ENCODE measurements at places on chromosomes 12 and 14.

DNA sequence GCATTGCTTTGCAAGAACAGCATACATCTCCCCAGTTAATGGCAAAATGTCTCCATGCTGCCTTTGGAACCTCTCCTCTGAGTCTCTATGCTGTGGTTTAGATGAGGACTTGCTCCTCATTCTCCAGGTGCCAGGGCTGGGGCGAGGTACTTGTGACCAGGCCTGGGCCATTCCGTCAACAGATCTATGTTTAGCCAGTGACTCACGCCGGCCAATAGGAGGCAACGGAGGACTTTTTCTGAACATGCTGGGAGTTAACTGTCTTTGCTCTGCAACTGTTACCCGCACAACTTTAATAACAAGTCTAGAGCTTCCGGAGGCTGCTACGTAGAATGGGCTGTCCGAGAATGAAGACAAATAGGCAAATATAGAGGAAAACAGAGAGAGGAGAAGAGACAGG lies 214.2 kb downstream of the GLT1D1 start:
- no peak for DNase-seq

DNA sequence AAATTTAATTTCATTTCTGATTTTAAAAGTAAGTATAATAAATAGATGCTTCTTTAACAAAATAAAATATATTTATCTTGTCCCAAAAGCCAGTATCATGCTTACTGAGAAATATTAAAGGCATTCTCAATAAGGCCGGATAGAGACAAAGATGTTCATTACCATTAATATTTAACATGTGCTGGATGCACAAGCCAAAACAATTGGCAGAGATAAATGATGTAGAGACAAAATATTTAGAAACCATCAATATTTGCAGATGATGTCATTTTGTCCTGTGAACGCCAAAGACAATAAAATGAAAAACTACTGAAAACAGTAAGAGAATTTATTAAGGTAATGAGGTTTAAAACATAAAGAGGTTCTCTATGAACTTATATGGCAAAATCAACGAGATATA lies 313.5 kb downstream of the ITPR2 start:
- no peak for DNase-seq

- DNase-seq = no peak
Measured at GRCh38 chr12:71270057-71270456, 112.3 kb upstream of the TSPAN8 start.

DNA sequence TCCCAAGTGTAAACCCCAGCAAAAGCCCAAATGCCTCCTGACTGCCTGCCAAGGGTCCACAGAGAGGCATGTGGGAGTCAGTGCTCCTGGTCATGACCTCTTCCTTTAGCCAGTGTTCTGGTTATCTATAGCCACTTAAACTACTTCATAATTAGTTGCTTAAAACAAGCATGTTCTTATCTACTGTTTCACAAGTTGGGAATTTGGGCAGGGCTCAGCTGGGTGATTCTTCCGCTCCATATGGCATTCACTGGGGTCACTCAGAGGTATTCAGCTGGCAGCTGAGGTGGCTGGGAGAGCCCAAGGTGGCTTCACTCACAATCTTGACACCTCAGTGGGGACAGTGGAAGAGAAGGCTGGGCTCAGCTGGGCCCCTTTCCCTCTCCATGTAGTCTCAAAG lies 184.0 kb upstream of the RGS6 start:
- DNase-seq = no peak

GRCh38 chr12:8950702-8951478 lies 1.4 kb upstream of the M6PR start:
- DNase-seq = no peak

GRCh38 chr14:68409387-68409786 lies 383.5 kb downstream of the ZFP36L1 start:
- no peak for DNase-seq

GRCh38 chr12:107320033-107320928 lies 226.9 kb upstream of the CRY1 start:
- peak; percentile 62 for DNase-seq

GRCh38 chr12:2649201-2650030 lies 145.4 kb upstream of the FKBP4 start:
- no peak for DNase-seq

- DNase-seq = no peak
Measured at GRCh38 chr14:99099051-99099787, 172.8 kb downstream of the BCL11B start.

DNA sequence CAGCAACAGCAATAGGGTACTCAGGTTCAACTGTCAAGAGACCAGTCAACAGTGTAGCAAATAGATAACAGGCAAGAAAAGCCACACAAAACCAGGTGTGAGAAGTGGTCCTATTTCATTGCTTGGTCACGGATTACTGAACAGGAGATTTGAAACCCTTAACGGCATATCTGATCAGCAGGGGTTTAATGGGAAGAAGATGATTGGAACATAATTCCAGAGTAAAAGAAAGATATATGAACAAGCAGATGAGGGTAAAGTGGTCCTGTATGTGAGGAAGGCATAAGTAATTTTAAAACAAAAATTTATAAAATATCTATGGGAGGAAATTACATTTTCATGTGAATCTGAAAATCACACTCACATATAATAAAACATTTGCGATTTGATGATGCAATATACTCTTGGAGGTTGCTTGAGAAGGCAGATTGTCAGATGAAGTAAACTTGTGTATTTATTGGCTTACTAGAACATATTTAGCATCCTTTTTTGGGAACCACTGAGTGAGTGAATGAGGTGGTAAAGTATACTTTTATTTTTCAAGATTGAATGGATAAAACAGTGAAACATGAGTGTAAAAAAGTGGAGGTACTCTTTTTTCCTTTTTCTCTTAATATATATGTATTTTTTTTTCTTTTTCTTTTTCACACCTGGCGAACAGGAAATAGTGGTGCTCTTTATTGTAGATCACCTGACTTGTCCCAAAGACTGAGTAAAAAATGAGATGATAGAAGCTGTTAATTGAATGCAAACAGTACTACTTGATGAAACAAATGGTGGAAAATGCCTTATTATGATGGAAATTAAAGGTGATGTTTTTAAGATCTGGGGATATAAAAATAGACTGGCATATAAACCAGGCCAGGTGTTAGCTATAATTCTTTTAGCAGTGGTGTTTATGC lies 21.6 kb upstream of the SDR39U1 start:
- DNase-seq = no peak

GRCh38 chr14:35201066-35201465 lies 78.7 kb downstream of the PRORP start:
- DNase-seq = no peak

- no peak for DNase-seq
Measured at GRCh38 chr14:58765843-58766242, 128.1 kb downstream of the DACT1 start.

DNA sequence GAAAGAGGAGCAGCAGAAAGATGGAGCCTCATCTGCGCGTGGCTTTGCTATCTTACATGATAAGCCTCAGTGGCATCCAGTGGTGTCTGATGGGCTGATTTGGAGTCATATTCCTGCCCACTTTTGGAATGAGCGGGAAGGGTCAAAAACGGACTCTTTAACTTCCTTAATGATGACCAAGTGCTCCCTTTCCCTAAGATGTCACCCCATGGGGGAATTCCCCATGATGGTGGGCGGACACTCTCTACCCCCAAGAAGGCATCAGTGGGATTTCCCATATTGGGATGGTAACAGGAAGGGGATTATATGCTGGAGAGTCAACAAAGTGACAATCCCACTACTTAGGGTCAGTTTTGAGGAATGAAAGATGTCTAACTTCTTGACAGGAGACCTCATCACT lies 110.9 kb downstream of the GPATCH2L start:
- no peak for DNase-seq

GRCh38 chr14:100439781-100440180 lies 116.6 kb downstream of the SLC25A47 start:
- DNase-seq = no peak

GRCh38 chr12:75579552-75579951 lies 68.1 kb upstream of the KRR1 start:
- no peak for DNase-seq

DNA sequence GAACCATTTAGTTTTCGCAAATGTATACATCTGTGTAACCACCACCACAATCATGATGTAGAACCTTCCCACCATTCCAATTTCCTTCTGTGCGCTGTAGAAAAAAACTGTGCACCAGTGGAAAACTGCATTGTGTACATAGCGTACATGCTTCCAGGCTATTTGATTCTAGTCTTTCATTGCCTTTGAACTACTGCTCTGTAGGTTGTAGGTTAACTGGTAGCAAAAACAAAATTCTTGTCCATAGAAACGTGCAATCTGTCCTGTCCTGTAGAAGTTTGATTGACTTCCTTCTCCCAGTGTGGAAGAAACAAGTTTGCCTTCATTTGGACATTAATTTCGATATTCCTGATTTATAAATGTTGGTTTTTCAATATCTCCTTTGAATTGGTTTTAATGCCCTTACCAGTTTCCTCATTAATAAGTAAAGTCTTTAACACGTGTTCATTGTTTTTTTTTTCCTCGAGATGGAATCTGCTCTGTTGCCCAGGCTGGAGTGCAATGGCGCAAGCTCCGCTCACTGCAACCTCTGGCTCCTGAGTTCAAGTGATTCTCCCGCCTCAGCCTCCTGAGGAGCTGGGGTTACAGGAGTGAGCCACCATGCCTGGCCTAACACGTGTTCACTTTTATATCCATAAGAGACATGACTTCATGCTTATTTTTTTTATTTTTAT lies 3.6 kb upstream of the ISM2 start:
- no peak for DNase-seq

GRCh38 chr12:109612975-109613502 lies 39.4 kb downstream of the MVK start:
- DNase-seq = no peak

DNA sequence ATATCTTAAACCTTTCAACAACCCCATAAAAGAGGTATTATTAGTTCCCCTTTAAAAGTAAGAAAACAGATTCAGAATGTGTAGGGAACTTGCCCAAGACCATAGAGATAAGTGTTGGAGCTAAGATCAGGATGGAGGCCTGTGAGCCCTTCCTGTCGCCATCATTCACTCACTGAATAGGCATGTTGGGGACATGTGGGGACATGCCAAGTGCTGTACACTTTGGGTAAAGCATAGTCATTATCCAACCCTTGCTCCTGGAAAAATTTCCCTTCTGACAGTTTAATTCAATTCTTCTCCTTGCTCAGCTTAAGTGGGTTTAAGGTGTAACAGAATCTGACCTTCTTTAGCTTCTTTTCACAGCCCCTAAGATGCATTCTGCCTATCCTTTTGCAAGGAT lies 28.0 kb upstream of the C12orf42 start:
- DNase-seq = no peak

- no peak for DNase-seq
Measured at GRCh38 chr12:55991110-55991509, 6.0 kb upstream of the SUOX start.

- DNase-seq = no peak
Measured at GRCh38 chr14:24094841-24095270, 745 bp downstream of the PCK2 start.

GRCh38 chr12:119804011-119804641 lies 73.0 kb downstream of the CIT start:
- no peak for DNase-seq

DNA sequence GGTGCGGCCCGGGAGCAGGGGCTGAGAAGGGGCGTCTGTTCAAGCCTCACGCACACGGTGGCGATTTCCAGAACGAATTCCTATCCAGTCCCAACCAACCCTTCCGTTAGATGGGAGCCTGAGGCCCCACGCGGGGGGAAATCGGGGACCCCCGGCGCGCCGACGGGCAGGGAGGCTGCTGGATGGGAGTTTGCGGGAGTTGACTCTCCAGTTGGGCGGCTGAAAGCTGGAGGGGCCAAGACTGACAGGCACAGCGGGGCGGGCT lies 9.8 kb downstream of the EXOC3L4 start:
- DNase-seq = no peak

- DNase-seq = no peak
Measured at GRCh38 chr12:40376533-40377267, 151.9 kb downstream of the LRRK2 start.

- no peak for DNase-seq
Measured at GRCh38 chr12:115257791-115258190, 573.8 kb upstream of the TBX3 start.

- DNase-seq = no peak
Measured at GRCh38 chr12:113116875-113117274, 18.7 kb downstream of the RASAL1 start.

- DNase-seq = peak; percentile 67
Measured at GRCh38 chr12:121800694-121801594, 2.9 kb upstream of the SETD1B start.

DNA sequence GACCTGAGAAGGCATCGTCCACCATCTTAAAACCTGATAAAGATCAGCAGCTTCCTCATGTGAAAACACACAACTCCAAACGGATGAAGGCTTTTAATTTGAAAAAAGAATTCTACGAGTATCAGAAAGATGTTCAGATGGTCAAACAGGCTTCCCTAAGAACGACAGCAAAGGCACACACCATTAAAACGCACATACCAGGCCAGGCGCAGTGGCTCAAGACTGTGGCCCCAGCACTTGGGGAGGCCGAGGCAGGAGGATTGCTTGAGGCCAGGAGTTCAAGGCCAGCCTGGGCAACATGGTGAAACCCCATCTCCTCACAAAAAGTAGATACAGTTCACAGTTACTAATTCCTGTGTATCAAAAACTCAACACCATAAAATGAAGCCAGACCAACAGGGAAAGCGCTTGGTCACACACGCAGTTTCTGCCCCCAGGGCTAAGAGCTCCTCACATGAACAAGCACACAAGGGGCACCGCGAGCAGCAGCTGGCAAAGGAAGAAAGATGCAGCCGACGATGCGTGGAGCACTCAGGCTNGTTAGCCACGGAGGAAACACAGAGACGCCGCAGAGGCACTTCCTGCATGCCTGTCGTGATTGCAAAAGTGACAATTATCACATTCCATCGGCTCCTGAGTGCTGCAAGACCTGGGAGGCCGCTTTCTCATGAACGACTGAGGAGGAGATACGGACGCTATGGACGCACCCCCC lies 78.0 kb downstream of the NOC4L start:
- peak; percentile 19 for DNase-seq

- no peak for DNase-seq
Measured at GRCh38 chr12:48668996-48669395, 13.0 kb downstream of the KANSL2 start.

- DNase-seq = no peak
Measured at GRCh38 chr14:94572637-94573303, 8.5 kb upstream of the SERPINA5 start.

GRCh38 chr12:49553512-49554088 lies 14.3 kb downstream of the MCRS1 start:
- no peak for DNase-seq

GRCh38 chr12:91355150-91356006 lies 172.8 kb upstream of the DCN start:
- DNase-seq = no peak
